Fibroblast of skin of left biceps (primary cell): ENCODE measurements at places on chromosomes 12 and 14.

DNA sequence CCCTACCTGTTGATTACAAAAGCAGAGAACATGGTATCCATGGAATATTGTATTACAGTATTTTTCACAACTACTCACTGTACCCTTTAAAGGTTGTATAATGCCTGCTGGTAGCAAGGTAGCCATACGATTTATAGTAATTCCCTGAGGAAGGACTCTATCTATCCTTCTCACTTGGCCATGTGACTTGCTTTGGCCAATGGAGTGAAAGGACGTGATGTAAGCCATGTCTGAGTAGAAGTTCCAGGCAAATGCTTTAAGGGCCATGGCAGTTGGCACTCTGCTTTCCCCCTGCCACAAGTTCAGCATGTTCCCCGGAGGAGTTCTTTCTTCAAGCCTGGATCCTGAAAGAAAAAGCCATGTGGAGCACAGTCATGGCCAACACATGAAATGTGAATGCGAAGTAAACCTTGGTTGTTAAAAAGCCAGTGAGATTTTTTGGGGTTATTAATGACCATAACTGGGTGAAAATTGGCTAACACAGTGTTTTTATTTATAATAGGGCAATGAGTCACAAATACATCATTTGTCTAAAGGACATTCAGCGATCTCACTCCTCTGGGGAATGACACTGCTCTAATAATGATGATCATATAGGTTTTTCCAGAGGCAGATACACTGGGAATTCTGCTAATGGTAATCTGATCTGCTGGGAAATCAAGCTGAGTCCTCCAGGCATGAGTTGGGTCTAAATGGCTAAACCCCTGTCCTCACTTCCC, 67.4 kb upstream of the SLC38A2 start:
- DNase-seq = no peak

DNA sequence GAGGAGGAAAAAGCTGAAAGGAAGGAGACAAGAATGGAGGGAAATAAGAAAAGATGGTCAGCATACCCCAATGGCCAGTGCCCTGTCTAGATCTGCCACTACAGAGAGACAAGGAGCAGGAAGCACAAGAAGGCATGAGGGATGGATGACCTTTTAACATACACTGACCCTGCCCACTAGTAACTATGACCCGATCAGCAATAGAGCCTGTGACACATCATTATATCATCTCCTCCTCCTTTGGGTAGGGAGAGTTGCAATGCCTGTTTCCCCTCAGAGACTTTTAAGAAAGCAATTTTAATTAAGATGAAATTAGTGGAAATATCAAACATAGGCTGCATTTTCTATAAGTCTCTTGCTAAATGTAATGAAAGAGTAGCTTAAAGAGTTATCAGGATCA, 4.7 kb upstream of the SLC2A13 start:
- no peak for DNase-seq

- DNase-seq = no peak
Measured at GRCh38 chr12:123727878-123728277, 15.7 kb downstream of the ATP6V0A2 start.

DNA sequence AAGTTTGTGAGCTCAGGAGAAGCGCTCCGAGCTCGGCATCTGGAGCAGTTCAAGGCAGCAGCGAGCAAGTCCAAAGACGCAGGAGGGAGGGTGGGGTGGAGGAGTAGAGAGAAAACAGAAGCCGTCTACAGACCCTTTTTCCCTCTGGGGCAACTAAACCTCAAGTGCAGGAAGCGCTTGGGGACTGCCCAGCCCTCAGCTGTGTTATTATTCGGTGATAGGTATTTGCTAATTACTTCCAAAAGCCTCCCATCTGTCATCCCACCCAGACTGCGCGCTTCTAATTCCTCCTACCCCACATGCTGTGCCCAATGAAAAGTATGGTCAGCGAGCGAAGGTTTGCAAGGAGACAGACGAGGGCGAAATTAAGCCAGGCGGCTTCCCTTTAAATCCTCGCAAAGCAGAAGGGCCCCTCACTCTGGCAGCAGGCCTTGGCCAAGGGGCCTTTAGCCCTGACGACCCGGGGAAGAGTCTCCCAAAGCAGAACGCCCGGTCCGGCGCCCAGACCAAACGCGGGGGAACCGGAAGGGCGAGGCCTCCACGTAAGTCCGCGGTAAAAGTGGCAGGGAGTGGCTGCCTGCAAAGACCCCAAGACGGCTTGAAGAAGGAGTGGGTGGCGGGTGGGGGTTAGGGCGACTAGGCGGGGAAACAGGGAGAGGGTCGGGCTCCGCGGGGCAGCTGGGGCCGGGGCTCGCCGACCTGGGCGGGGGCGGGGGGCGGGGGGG, 507 bp upstream of the CD9 start:
- no peak for DNase-seq

DNA sequence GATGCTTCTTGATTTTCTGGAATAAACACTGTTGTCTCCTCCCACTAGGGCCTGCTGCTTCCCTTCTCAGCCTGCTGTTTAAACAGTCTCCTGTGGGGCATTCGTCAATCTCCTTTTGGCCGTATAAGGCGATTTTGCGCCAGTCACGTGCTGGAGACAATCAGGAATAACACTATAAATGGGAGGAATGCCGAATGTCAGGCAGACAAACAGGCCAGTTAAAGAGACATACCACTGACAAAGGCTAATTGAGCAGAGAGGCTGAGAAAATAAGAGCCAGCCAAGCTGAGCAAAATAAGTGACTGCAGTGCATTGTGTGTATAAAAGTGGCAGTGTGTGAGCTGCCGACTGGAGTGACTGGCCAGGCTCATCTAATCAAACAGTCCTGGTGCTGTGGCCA, 23.3 kb downstream of the DMAC2L start:
- DNase-seq = no peak

GRCh38 chr12:52667509-52667908, 12.7 kb downstream of the KRT1 start:
- no peak for DNase-seq

- no peak for DNase-seq
Measured at GRCh38 chr12:15230751-15231150, 9.5 kb upstream of the RERG start.

DNA sequence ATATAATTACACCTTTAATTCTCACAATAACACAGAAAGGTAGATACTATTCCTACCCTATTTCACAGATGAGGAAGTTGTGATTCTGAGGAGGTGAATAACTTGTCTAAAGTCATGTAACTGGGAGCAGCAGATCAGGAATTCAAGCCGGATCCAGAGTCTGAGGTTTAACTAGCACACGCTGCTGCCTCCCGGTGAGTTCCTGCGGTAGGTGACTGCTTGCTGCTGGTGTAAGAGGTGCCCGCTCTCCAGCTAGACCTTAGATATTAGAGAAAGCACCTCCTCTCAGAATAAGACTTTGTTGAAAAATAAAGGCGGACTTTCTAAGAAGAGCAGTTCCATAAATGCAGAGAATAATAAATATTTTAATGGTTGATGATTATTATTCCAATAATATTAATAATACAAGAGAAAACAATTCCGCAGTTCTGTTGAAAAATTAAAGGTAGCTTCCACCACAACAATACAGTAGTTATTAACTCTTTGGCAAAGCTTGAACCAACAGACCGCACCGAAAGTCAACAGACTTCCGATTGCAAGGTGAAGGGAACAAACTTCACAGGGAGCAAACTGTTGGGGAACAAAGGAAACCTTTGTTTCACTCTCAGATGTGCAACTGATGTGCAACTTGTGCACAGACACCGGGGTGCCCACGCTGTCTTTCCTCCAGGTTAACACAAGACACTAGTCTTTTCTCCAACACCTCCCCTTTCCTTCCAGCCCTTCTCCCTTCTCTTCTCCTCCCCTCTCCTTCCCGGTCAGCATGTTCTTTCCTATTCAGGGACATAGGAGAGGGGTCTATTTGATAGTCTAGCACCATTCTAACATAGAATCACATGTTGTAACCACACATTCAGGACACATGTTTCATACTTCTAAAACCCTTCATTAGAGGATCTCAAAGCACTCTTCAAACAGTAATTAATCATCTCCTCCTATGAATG, 73.2 kb upstream of the EGLN3 start:
- no peak for DNase-seq

DNA sequence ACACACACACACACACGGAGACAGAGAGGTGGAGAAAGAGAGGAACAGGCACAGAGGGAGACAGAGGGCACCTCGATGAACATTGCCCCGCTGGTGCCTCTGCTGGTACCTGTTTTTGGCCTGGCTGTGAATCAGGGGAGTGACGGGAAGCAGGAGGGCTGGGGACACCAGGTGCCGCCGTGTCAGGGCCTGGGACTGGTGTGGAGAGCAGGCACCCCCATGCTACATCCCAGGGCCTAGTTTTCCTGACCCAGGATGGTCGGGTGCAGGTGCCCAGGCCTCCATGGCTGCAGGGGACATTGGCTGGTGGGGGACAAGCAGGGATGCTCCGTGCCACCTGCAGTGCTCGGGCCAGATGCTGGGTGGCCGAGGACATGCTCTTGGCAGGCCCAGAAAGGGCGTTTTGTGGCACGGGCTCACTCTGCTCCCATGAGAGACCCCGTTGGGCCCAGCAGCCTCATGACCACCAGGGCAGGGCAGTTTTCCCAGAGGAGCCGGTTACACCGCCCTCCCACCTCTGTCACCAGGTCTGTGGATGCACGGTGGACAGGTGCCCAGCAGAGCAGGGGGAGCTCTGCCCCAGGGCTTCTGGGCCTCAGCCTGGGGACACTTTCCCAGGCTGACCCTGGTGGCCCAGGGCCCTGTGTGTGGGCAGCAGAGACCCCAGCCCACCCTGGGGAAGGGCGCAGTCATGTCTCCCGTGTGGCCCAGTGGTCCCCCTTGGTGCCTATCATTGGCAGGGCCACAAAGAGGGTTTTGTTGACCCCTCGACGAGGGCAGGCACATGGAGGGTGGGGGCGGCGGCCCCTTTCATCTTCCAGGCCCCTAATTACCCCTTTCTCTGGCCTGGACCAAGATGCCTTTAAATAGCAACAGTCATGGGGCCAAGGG, 207.5 kb upstream of the RTL1 start:
- DNase-seq = no peak

- no peak for DNase-seq
Measured at GRCh38 chr12:71061451-71061850, 96.3 kb downstream of the TSPAN8 start.

DNA sequence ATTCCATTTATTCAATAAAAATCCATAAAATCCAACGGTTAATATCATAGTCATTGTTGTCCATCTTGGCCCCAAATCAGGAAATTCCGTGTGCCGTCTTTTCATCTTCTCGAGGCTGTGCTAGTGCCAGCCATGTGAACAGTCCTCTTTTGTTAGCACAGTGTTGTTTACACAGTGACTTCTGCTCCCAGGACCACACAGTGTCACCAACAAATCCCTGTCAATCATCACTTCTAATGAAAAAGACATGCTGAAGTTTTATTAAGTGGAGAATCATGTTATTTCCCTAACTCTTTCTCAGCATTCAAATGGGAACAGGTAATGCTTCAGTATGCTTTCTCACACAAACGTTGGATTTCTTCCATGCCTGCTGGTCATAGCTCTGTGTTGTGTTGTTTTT, 1.9 kb upstream of the SLCO1A2 start:
- DNase-seq = no peak

DNA sequence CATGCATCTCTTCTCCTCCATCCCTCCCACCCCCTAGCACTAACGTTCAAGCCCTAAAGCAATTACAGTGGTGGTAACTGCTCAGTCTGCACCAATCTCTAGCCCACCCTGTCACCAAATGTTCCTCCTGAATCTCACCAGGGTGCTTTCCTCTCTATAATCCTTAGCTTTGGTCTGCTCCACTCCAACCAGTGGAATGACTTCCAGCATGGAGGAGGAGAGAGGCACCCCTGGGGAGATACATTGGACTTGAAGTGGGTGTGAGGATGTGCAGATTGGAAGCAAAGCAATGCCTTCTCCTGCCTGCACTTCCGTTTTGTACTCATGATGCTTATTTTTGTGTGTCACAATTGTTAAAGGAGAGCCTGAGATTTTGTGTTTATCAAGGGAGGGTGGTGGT, 24.1 kb upstream of the RPS6KA5 start:
- DNase-seq = no peak

DNA sequence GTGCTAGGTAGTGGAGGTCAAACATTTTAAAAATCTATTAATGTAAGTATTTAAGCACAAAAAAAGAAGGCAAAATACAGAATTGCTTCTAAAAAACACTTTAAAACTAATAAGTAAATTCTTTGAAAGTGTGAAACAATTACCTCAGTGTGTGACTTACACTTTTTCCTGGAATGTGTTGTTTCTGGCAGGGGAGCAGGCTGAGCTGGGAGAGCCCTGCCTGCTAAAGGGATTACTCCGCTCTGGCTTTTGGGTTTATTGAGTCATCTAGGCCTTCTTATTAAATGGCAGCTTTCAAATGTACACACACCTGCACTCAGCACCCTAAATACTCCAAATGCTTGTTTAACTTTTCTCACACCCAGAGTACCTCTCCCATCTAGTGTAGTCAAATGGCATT, 279.8 kb downstream of the AKAP6 start:
- DNase-seq = no peak

DNA sequence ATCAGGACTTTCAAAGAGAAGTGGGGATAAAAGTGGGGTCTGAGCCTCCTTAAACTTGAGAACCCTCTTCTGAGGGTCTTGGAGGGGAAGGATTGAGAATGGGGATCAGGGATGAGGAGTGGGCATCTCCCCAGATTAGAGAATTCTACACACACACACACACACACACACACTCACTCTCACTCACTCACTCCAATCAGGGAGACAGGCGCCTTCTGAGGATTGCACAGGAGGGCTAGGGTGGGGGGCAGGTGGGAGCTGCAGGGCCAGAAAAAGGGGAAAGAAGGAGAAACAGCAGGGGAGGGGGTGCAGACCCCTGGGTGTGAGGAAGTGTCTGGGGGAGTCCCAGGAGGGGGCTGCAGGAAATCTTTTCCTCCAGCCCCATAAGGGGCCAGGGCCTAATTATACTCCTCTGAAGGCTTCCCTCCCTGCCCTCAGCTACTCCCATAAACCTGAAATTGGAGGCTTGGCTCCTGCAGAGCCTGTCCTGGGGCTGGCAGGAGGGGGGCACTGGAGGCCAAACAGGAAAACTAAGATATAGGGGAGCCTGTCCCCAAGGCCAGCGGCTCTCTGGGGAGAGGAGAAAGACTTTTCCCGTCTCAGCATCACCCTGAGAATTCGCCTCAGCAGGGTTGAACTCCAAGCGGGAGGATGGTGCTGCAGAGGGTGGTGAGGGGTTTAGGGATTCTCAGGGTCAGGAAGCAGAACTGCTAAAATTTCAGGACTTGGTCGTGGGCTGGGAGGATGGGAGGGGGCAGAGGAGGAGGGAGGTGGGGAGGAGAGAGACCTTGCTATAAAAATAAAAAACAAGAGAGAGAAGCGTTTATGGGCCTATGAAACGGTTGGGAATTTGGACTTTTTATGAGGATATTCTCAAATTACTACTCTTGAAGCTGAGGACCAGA, 1.6 kb downstream of the HOXC9 start:
- DNase-seq = no peak
